ENCODE measurements at places on chromosomes 16 and 17. TPM values are rescaled to one million over a fixed set of nuclear protein-coding genes. Genes with fewer than 3 reads are reported as not detected.

ITGA3 gene
- polyA plus RNA-seq: 13.4 TPM

JPH3 gene
- polyA plus RNA-seq: 0.07 TPM

CDH1 gene
- 2.0 TPM for polyA plus RNA-seq

CTRL gene
- 1.3 TPM for polyA plus RNA-seq

KRT12 gene
- not detected for polyA plus RNA-seq

KCNAB3 gene
- polyA plus RNA-seq: 1.9 TPM

SLC16A13 gene
- polyA plus RNA-seq: 0.89 TPM

ZNF174 gene
- polyA plus RNA-seq: 3.4 TPM

ZPBP2 gene
- not detected for polyA plus RNA-seq

DNAI2 gene
- not detected for polyA plus RNA-seq

C16orf89 gene
- polyA plus RNA-seq: 19.9 TPM

MRPL38 gene
- polyA plus RNA-seq: 48.1 TPM

ENPP7 gene
- not detected for polyA plus RNA-seq

MARVELD3 gene
- polyA plus RNA-seq: 13.1 TPM

BAIAP3 gene
- 11.4 TPM for polyA plus RNA-seq

SLC5A10 gene
- 0.11 TPM for polyA plus RNA-seq

KRTAP16-1 gene
- polyA plus RNA-seq: not detected

FOXJ1 gene
- 0.13 TPM for polyA plus RNA-seq

PTGES3L gene
- polyA plus RNA-seq: 3.9 TPM

UTS2R gene
- polyA plus RNA-seq: 0.32 TPM

KRTAP2-3 gene
- polyA plus RNA-seq: not detected

CCL17 gene
- not detected for polyA plus RNA-seq

INTS2 gene
- polyA plus RNA-seq: 2.5 TPM

HS3ST2 gene
- 3.3 TPM for polyA plus RNA-seq

MYOCD gene
- 0.64 TPM for polyA plus RNA-seq

UBALD2 gene
- 43.7 TPM for polyA plus RNA-seq

Measured in adipose tissue (tissue), 3 donors.